ENCODE measurements at places on chromosomes 12 and 14. TPM values are rescaled to one million over a fixed set of nuclear protein-coding genes. Genes with fewer than 3 reads are reported as not detected.

GRCh38 chr12:117052386-117053049 lies 46.7 kb downstream of the TESC start:
- no peak for DNase-seq

DNA sequence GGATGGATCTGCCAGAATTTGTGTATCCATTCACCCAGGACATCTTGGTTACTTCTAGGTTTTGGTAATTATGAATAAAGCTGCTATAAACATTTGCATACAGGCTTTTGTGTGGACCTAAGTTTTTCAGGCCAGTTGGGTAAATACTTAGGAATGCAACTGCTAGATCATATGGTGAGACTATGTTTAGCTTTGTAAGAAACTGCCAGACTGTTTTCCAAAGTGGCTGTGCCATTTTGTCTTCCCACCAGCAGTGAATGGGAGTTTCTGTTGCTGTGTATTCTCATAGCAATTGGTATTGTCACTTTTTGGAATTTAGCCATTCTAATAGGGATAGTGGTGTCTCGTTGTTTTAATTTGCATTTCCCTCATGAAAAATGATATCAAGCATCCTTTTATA lies 133.0 kb downstream of the KIF26A start:
- DNase-seq, result no peak

- no peak for DNase-seq
These were observed 465.7 kb upstream of the MGAT4C start for GRCh38 chr12:86721713-86722397.

GRCh38 chr12:25689996-25690501 lies 137.0 kb upstream of the LMNTD1 start:
- peak; percentile 61 for DNase-seq

DNA sequence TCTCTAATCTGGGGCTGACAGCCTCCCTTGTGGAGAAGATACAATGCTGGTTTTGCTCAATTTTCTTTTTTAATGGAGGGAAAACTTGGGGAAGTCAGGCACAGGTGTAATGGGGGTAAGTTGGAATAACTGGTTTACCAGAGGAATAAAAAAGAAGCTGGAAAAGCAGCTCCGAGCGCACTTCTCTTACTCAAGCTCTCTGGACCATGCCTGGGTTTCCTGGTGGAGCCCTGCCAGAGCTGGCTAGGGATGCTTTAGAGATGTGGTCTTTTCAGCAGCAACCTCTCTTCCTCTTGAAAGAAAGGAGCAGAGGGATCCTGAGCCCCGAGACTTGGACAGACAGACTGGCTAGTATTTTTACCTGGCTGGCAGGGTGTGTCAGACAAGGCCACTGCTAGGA lies 3.9 kb upstream of the KCNA5 start:
- no peak for DNase-seq

DNA sequence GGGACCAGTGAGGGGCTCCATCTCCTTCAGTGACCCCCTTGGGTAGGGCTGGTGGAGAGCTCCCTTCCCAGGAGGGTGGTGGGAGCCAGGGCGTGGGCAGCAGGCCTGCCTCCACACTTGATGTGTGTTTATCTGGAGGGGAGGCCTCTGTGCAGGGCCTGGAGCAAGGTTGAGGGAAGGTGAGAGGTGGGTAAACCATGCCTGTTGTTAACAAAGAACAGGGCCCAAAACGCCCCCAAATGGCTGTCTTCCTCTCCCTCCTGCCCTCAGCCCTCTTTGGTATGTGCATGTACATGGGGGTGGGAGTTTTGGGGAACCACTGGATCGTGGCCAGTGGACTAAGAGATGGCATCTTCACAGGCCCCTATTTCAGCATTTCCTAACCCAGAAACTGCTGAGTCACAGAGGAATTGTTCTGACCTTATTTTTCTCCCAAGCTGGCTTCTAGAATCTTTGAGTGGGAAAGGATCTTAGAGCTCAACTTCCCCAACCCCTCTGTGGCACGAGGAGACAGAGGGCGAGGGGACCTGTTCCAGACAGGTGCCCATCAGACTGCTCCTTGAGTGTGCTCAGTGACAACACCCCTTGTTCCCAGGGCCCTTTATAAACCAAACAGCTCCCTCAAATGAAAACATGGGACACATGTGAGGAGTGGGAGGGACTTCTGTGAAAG lies 3.6 kb downstream of the SLC48A1 start:
- peak; percentile 56 for DNase-seq

DNA sequence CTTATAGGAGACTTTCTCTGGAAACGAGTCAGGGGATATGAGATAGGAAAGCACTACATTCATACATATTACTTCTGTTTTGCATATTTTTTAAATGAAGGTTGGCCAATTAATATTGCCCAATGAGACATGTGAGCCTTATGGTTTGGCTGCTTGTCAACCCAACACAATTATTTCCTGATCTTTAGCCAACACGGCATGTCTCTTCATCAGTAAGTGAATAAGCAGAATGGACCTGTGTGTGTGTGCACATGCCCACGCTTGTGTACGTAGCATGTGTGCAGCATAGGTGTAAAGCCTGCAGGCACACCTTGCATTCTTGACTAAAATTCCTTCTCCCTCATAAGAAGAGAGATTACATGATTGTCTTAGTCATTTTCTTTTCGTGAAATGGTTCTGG lies 88.3 kb downstream of the STON2 start:
- DNase-seq, result no peak

DNA sequence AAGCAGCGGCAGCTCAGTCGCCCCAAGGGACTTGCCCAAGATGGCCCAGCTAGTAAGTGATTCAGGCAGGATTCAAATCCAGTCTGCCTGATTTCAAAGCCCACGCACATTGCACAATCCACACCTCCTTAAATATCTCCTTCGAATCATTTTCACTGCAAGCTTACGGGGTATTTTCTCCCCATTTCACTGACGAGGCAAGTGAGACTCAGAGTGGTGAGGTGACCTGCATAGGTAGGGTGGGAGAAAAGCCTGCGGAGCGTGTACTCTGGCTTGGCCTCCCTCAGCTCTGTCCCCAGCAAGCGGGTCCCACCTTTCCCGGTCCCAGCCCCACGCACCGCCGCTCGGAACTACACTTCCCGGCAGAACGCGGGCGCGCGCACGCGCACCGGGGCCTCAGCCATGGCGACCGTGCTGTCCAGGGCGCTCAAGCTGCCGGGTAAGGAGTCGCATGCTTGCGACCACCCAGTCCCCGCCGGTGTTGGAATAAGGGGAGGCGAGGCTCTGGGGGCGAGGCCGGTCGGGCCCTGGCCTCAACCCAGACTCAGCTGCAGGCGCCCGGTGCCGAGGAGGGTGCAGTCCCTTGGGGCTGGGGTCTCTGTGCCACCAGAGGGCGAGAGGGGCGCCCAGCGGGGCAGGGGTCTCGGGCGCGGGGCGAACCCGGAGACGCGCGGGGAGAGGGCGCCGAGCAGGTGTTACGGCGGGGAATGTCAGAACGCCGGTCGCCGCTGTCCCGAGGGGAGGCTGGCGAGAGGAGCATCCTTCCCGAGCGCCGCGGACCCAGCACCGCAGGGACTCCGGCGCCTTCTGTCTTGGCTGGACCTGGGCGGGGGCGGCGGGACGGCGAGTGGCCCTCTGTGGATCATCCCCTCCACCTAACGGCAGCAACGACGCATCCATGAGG lies at the start of gene FAM234B:
FAM234B (plus strand) TSS at position 380 of the 904 bp plus-strand sequence; CDS start at position 403, 23 bp downstream.
- peak; percentile 89 for DNase-seq

- DNase-seq, result no peak
These were observed 58.9 kb downstream of the DDX51 start for GRCh38 chr12:132085291-132085635.

GRCh38 chr12:52617403-52617785 lies 965 bp downstream of the KRT73 start:
- no peak for DNase-seq

DNA sequence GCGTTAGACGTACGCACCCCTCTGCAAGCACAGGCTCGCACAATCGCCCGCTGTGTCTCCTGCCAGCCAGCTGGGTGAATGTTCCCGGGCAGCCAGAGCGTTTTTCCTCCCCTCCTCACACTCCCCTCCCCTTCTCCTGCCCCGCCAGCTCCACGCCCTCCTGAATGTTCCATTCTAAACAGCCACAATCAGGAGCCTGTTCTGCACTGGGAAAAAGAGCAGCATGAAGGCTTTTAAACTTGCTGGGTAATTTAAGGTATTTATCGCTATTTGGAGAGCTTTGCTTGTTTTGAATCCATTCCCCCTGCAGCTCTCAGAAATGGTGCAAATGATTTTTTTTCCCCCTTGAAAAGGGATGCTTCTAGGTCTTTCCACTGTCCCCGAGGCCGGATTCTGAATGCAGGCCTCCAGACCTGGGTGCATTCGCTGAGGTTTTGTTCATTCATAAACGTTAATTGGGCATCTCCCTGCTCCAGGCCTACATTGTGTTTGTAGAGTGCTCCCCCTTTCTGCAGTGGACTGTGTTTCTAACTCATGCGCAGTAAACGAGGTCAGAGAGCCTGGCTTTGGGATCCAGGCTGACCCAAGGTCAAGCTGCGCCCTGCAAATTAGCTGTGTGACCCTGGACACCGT lies 212.5 kb downstream of the CHST11 start:
- DNase-seq, result peak; percentile 78

DNA sequence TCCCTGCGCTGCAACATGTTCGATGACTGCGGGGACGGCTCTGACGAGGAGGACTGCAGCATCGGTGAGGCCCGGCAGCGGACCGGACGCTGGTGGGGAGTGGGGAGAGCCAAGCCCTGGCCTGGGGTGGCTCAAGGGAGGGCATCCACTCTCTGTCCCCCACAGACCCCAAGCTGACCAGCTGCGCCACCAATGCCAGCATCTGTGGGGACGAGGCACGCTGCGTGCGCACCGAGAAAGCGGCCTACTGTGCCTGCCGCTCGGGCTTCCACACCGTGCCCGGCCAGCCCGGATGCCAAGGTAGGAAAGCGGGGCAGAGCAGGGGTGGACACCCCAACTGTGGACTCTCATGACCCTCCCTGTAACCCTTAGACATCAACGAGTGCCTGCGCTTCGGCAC lies 11.4 kb upstream of the NXPH4 start:
- no peak for DNase-seq

- DNase-seq, result no peak
These were observed 6.4 kb downstream of the SLC15A5 start for GRCh38 chr12:16271062-16271461.

DNA sequence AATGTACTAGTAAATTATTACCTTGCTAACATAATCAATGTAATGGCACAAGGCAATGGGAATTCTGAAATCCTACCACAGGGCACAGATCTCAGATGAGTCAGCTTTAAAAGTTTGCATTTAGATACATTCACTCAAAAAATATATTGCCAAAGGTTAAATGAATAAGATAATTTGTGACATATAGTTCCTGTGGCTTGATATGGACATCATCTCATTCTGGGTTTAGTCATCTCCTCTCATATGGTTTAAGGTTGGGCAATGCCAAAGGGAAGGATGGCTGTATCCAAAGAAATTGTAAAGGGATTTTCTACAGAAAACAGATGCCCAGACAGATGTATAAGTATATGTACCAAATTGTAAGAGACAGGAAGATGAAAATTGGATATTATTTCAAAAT lies 1065.0 kb downstream of the LRFN5 start:
- DNase-seq, result no peak

DNA sequence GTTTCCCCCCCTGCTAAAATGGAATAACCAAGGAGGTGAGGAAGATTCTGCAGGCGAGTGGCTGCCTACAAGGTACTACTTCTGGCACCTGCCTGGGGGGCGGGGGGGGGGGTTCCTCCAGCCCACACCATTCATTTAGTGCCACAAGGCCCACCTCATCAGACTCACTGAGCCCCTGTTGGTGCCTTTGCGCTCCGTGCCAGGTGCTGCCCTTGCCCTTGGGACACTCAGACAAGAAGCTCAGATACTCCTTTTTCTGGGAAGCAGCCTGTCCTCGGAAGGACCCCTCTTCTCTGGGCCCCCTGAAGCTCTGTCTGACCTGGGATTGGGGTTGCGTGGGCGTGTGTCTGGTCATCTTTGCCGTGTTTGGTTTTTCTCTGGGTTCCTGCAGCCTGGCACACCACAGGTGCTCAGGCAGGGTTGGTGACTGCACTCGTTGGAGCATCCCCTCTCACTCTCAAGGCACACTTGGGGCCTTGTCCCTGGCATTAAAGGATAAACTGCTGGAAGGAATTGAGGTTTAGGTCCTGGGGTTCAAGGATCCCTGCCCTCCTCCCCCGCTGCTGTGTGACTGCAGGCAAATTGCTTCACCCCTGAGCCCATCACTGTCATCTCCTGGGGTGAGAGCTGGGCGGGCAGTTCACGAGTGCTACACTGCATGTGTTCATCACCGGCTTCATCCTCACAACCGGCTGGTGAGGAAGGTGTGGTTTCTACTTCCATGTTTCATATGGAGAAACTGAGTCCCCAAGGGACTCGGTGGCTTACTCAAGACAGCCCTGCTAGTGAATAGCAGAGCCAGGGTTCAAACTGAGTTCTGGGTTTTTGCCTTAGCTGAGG lies 16.9 kb downstream of the FAM222A start:
- DNase-seq, result peak; percentile 34

DNA sequence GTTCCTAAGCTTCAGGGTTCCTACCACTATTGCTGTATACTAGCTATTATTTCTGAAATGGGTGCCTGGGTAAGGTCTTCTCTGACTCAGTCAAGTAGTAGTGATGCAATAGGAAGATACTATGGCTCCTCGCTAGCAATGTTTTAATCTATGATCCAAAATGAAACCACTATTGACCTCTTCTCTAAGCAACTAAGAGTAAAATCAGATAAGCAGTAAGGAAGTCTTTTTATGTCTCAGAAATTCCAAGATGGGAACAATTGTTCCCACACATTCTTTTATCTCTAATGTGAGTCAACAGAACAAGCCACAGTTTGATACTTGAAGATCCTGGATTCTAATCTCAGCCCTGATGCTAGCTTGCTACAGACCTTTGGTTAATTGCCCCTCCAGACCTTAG lies 45.1 kb downstream of the AREL1 start:
- DNase-seq, result no peak

DNA sequence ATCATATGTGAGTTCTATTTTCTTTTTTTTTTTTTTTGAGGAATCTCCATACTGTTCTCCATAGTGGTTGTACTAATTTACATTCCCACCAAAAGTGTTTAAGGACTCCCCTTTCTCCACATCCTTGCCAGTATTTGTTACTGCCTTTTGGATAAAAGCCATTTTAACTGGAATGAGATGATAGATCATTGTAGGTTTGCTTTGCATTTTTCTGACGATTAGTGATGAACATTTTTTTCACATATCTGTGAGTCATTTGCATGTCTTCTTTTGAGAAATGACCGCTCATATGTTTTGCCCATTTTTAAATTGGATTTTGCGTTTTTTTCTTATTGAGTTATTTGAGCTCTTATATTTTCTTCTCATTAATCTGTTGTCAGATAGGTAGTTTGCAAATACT lies 394.8 kb downstream of the LRFN5 start:
- no peak for DNase-seq

- no peak for DNase-seq
These were observed 886.2 kb upstream of the MGAT4C start for GRCh38 chr12:87142342-87142741.

Gene CD27
- 0.58 TPM for total RNA-seq

Gene EPYC
- total RNA-seq, result not detected

Gene FAM161B
- 12.1 TPM for total RNA-seq

Gene GALNT9
- total RNA-seq, result not detected

All from sciatic nerve (tissue), 2 donors.